ENCODE measurements at places on chromosomes 1 and 21. TPM values are rescaled to one million over a fixed set of nuclear protein-coding genes. Genes with fewer than 3 reads are reported as not detected.
A peak's percentile ranks its signal among the peaks of the same experiment; 100 is the strongest.

The ROR1 gene
- 7.3 TPM for total RNA-seq

DNA sequence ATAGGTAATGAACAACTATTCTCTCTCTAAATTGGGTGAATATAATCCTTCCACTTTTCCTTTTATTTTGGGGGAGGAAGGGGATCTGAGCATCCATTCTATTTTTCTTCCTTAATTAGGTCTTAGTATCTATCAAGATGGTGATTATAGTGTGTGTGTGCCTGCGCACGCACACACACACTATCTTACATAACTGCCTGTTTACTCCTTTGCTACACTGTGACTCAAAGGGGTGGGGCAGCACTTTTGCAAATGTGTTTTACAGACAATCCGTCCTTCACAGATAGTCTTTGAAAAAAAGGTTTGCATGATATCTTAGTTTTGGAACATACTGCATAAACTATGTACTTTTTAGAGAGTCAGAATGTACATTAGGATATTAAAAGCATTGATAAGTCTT lies 191.5 kb downstream of the SDCCAG8 start:
- H3K4me3 ChIP-seq, result no peak overlapping the region
- no peaks in the 10 kb centered on the region for H3K27me3 ChIP-seq
- DNase-seq, result no peak
- H3K27ac ChIP-seq, result no peak overlapping the region
- H3K4me1 ChIP-seq, result no peaks in the 10 kb centered on the region
- H3K36me3 ChIP-seq, result no peaks in the 10 kb centered on the region

The ZNF683 gene
- not detected for total RNA-seq

The CELA3B gene
- not detected for total RNA-seq

- DNase-seq, result no peak
- no peaks in the 10 kb centered on the region for H3K27me3 ChIP-seq
- H3K36me3 ChIP-seq, result no peaks in the 10 kb centered on the region
- H3K4me3 ChIP-seq, result no peak overlapping the region
- H3K27ac ChIP-seq, result no peak overlapping the region
- H3K4me1 ChIP-seq, result no peaks in the 10 kb centered on the region
Measured at GRCh38 chr1:100699744-100700143, 19.8 kb upstream of the VCAM1 start.

The LPAR3 gene
- 131 TPM for total RNA-seq

DNA sequence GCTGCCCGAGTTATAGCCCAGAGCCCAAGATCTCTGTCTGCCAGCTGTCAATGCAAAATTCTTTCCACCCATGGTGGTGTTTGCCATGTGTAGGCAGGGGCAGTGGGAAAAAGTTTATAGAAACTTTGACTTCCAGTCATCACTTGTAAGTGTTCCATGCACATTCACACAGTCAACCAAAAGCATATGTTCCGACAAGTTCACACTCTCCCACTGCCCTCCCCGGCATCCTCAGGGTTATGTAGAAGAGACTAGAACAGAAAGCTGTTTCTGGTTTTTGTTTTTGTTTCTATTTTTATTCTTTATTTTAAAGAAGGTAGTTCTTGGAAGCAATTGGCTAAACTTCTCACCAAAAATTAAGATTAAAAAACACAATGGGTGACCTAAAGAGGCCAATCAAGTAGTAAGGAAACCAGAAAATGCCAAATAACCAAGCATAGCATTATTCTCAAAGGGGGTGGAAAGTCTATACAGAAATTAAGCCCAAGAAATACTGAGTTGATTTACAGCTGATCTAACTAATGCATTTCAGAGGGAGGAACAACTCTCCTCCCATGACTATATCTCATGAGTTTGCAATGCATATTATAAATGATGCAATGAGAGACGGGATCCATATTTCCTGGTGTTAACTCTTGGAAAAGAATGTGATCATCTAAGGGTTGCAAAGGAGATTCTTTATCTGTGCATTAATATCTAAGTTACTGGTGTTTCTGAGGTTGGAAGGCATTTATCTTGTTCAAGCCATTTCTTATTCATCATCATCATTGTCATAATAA lies 91.5 kb upstream of the ETS2 start:
- H3K27me3 ChIP-seq, result no peaks in the 10 kb centered on the region
- no peak overlapping the region for H3K27ac ChIP-seq
- H3K4me1 ChIP-seq, result no peaks in the 10 kb centered on the region
- H3K36me3 ChIP-seq, result no peaks in the 10 kb centered on the region
- no peak overlapping the region for H3K4me3 ChIP-seq

- H3K4me3 ChIP-seq, result no peak overlapping the region
- no peak for DNase-seq
- H3K36me3 ChIP-seq, result no peaks in the 10 kb centered on the region
- H3K27ac ChIP-seq, result no peak overlapping the region
- no peaks in the 10 kb centered on the region for H3K4me1 ChIP-seq
Measured at GRCh38 chr1:165075725-165076370, 280.7 kb downstream of the LMX1A start.

The OPTC gene
- not detected for total RNA-seq

DNA sequence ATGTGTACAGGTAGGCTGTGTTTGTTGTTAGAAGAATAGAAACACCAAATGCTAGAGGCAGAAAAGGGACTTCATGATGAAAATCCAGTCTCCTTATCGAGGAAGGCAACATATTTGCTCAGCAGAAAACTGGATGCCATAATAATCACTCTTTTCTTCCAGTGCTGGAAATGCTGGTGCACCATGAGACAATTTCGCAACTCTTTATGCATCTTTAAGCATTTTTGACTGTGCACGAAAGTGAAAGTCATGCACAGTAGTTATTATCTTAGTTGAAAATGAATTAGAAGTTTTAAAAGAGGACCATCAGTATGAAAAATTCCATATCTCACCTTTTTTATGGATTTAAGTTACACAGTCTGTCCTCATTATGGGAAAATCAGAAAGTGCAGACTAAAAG lies 29.1 kb downstream of the SMYD2 start:
- no peaks in the 10 kb centered on the region for H3K36me3 ChIP-seq
- no peak overlapping the region for H3K4me3 ChIP-seq
- no peak overlapping the region for H3K27ac ChIP-seq
- H3K27me3 ChIP-seq, result no peaks in the 10 kb centered on the region
- DNase-seq, result no peak

DNA sequence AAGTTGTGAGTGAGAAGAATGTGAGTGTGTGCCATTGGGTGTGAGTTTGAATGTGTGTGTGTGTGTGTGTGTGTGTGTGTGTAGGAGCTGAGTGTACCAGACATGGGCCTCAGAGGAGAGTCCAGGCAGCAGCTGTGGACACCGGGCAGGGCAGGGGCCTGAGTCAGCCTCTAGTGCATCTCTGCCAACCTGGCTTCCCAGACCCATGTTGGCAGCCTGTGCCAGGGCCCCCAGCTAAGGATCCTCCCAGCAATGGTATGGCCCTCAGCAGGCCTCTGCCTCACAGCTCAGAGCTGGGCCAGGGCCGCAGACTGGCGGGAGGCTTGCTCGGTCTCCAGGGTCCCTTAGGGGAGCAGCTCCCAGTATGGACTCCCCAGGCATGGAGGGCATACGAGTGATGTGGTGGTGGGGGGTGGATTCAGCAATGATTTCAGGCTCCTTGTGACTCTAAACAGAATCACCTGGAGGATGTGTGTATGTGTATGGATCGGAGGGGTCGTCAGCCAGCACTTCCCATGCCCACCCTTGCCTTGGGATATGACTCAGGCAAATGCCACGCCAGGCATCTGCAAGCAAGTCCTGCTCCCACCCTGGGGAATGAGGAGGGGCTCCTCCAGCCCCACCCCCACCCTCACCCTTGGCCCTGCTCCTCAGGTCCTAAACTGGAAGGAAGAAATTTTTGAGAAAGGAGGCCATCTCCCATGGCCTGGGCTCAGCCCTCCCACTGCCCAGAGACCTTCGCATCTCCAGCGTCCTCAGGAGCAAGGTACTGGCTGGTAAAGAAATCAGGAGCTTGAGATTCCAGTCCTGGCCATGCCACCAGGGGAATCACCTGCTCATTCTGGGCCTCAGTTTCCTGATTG lies 1.8 kb upstream of the FOXO6 start:
- H3K27ac ChIP-seq, result no peak overlapping the region
- DNase-seq, result no peak
- H3K4me3 ChIP-seq, result no peak overlapping the region
- H3K36me3 ChIP-seq, result no peaks in the 10 kb centered on the region
- peaks cover 8% of the 10 kb centered on the region for H3K4me1 ChIP-seq

The CLCA4 gene
- total RNA-seq, result 0.80 TPM

- H3K27me3 ChIP-seq, result no peaks in the 10 kb centered on the region
- no peak overlapping the region for H3K4me3 ChIP-seq
- H3K27ac ChIP-seq, result no peak overlapping the region
- DNase-seq, result no peak
Measured at GRCh38 chr21:21291883-21292569, 293.8 kb downstream of the NCAM2 start.

The OR2T6 gene
- total RNA-seq, result not detected

- no peak for DNase-seq
- H3K4me1 ChIP-seq, result peaks cover 36% of the 10 kb centered on the region
- peak overlapping the region; percentile 86 for H3K27ac ChIP-seq
- peaks cover 11% of the 10 kb centered on the region for H3K36me3 ChIP-seq
- no peak overlapping the region for H3K4me3 ChIP-seq
- H3K27me3 ChIP-seq, result no peaks in the 10 kb centered on the region
Measured at GRCh38 chr1:204126956-204127355, 24.9 kb downstream of the ETNK2 start.

DNA sequence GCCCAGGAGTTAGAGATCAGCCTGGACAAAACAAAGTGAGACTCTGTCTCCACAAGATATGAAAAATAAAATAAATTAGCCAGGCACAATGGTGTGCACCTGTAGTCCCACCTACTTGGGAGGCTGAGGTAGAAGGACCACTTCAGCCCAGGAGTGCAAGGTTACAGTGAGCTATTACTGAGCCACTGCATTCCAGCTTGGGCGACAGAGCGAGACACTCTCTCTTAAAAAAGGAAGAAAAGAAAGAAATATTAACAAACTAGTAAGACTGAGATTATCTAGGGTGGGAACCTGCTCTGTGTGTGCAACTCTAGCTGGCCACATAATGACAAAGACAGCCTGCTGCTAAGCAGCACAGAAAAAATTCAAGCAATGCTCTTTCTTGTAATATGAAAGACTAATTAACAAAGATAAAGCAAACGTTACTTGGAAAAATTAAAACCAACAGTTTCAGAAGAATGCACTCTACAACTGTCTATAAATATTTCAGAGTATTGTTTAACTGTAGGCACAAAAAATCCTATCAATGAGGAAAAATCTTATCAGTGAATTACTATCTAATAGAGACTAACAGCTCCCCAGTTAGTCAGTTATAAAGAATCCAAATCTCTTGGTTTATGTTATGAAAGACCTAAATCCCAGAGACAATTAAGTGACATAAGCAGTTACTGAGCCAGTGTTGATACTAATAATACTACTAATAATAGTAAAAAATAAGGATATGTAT lies 74.5 kb downstream of the ENAH start:
- H3K27ac ChIP-seq, result no peak overlapping the region
- no peak for DNase-seq
- no peak overlapping the region for H3K4me3 ChIP-seq
- H3K36me3 ChIP-seq, result no peaks in the 10 kb centered on the region
- no peaks in the 10 kb centered on the region for H3K4me1 ChIP-seq

The EPHB2 gene
- total RNA-seq, result 7.4 TPM

The CELA3A gene
- total RNA-seq, result not detected

GRCh38 chr21:44286716-44287632 lies 1.3 kb downstream of the AIRE start:
- H3K27ac ChIP-seq, result no peak overlapping the region
- no peak for DNase-seq
- H3K36me3 ChIP-seq, result no peaks in the 10 kb centered on the region

The RAB3B gene
- total RNA-seq, result 23.6 TPM

GRCh38 chr1:89839516-89839915 lies 18.7 kb downstream of the LRRC8D start:
- no peaks in the 10 kb centered on the region for H3K4me1 ChIP-seq
- H3K27me3 ChIP-seq, result peaks cover 2% of the 10 kb centered on the region
- no peak for DNase-seq
- no peak overlapping the region for H3K4me3 ChIP-seq
- H3K27ac ChIP-seq, result no peak overlapping the region
- H3K36me3 ChIP-seq, result no peaks in the 10 kb centered on the region

The VHLL gene
- total RNA-seq, result 1.1 TPM

The LINGO4 gene
- total RNA-seq, result 2.3 TPM

DNA sequence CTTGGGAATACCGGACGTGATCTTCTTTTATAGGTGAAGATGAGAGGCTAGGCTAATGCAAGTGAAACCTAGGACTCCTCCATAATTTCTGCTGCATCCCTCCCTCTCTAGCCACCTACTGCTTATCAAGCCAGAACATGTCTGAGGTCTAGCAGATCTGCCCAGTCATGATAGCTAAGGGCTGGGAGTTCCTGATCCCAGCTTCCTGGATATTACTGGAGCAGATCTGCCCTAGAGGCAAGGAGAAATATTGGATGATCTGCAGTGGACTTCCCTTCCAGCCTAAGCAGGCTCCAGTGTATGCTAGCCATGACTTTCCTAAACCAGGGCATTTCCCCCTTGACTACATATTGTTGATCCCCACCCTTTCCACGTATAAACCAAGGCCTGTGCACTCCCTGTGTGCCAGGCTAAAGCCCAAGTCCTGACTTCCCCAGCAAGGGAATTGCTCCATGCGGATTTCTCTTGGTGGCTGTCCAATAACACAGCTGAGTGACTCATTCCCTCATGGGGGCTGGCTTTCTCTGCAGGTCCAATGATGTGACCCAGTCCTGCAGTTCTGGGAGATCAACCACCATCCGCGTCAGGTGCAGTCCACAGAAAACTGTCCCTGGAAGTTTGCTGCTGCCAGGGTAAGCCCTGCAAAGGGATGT lies 15.5 kb upstream of the SARS1 start:
- DNase-seq, result no peak
- H3K4me3 ChIP-seq, result no peak overlapping the region
- H3K36me3 ChIP-seq, result no peaks in the 10 kb centered on the region
- H3K27ac ChIP-seq, result no peak overlapping the region
- H3K4me1 ChIP-seq, result no peaks in the 10 kb centered on the region

DNA sequence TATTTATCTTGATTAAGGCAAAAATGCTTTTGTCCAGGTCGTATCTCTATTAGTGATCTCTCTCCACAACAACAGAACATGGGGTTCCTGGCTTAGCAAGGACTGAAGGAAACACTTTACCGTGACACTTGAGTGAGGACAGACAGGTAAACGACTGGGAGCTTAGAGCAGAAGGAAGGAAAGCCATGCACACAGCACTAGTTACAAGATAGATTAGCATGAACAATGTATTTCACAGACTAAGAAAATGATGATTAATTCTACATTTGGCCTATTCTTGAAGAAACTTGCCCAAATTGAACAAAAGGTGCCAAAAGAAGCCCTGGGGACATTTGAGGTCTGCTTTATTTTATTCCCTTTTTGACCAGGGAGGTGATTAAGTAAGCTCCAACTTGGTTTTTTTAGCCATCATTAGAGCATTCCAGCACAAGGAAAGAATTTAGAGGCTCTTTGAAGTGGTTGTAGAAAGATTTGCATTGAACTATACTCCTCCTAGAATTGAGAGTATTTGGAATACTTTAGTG lies 248.5 kb downstream of the USP25 start:
- no peaks in the 10 kb centered on the region for H3K27me3 ChIP-seq
- no peaks in the 10 kb centered on the region for H3K4me1 ChIP-seq
- no peaks in the 10 kb centered on the region for H3K36me3 ChIP-seq
- peak; percentile 73 for DNase-seq
- no peak overlapping the region for H3K4me3 ChIP-seq
